Activated CD4-positive, alpha-beta T cell treated with anti-CD3 and anti-CD28 coated beads, Interleukin-2, amount 10 ng/mL, durations not matched to agents 24 days and 14 days (primary cell): ENCODE measurements at places on chromosomes 2 and 18. TPM values are rescaled to one million over a fixed set of nuclear protein-coding genes. Genes with fewer than 3 reads are reported as not detected.

Gene POTEI
- not detected in 2 replicates for total RNA-seq

Gene LNPK
- 46.3 and 47.8 TPM in 2 replicates for total RNA-seq

- peak; percentile 75 for DNase-seq
These were observed 2.3 kb downstream of the EML4 start for GRCh38 chr2:42171396-42171980.

- no peak for DNase-seq
These were observed 33.5 kb downstream of the CDC42EP3 start for GRCh38 chr2:37637985-37638384.

DNA sequence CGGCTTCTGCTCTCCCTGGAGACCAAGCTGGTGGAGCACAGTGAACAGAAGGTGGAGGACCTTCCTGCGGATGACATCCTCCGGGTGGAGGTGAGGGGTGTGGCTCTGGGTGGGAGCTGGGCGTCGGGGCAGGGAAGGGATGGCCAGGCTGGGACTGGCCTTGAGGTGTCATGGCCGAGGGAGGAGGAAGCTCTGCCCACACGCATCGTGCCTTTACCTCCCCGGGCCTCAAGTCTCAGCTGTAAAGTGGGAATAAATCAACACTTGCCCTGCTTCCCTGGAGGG lies 98.2 kb downstream of the DYSF start:
- no peak for DNase-seq
